ENCODE measurements at places on chromosomes 5 and 9.

GRCh38 chr9:92486371-92486770, 4.1 kb upstream of the ASPN start:
- DNase-seq = no peak

- no peak for DNase-seq
Measured at GRCh38 chr5:17763301-17763700, 129.0 kb downstream of the TAF11L14 start.

- DNase-seq = no peak
Measured at GRCh38 chr5:31934156-31934555, 240.0 kb downstream of the GOLPH3 start.

GRCh38 chr5:71949772-71950171, 157.5 kb upstream of the MAP1B start:
- no peak for DNase-seq

- DNase-seq = no peak
Measured at GRCh38 chr9:78035383-78035993, 3.9 kb upstream of the GNAQ start.

DNA sequence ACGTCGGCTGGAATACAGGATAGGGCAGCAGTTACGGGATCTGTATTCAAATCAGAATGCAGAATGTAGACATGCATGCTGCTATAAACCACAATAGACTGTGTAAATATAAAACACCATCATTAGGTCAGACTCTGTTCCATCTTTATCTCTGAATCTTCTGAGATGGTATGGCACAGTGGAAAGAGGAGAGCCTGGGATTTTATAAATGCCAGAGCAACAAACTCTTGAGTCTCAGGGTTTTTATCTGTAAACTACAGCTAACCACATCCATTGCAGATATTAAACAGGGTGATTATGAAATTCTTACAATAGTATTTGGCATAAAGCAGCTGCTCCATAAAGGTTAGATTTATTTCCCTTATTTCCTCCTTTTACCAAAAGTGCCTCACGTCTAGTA, 108.7 kb downstream of the ZDHHC21 start:
- DNase-seq = no peak

- no peak for DNase-seq
Measured at GRCh38 chr9:97903177-97903576, 19.1 kb downstream of the TRMO start.

GRCh38 chr5:120252839-120253238, 211.3 kb upstream of the PRR16 start:
- DNase-seq = no peak

DNA sequence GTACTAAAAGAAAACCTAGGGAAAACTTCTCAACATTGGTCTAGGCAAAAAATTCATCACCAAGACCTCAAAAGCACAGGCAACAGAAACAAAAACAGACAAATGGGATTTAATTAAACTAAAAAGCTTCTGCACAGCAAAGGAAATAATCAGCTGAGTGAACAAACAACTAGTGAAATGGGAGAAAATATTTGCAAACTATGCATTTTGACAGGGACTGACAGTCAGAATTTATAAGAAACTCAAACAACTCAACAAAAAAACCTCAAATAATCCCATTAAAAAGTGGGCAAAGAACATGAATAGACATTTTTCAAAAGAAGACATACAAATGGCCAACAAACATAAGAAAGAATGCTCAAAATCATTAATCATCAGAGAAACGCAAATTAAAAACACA, 189.4 kb downstream of the AUH start:
- no peak for DNase-seq

GRCh38 chr5:117942861-117943519, 1045.4 kb downstream of the DTWD2 start:
- no peak for DNase-seq

DNA sequence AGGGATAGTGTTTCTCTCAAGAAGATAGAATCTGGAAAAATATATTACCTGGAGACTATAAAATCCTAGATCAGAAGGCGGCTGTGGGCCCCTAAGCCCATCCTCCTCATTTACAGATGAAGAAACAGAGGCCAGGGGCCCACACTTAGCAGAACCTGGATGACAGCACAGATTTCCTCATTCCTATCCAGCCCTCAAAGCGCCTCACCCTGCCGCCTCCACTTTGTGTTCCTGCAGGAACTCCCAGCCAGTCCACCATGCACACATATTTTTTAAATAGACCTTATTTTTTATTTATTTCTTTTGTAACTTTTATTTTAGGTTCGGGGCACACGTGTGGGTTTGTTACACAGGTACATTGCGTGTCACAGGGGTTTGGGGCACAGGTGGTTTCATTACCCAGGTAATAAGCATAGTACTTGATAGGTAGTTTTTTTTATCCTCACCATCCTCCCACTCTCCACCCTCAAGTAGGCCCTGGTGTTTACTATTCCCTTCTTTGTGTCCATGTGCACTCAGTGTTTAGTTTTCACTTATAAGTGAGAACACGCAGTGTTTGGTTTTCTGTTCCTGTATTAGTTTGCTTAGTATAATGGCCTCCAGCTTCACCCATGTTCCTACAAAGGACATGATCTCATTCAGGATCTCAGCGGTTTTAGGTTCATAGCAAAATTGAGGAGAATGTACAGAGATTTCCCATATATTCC, 85.5 kb upstream of the MAP1B start:
- DNase-seq = no peak

DNA sequence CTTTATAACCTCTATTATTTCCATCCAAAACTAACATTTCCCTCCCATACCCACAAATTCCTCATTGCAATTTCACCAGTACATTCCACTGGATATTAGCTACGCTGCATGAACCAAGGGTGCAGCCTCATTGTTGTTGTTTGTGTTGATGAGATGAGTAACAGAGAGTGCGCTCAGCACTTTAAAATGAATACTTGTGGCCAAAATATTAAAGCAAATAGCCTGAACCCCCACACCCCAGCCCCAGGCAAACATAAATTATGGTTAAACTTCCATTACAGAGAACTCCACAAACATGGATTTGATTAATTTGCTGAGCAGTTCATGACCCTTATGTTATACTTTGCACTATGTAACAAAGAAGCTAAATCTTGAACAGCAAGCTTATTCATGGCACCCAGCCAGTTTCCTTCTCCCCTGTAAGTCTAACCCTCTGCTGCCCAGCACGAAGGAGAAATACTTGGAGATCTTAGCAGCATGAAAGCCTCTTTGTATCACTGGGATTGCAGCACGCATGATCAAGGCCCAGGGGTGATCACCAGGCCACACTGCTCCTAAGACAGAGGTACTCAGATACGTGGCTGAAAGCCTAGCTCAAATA, 205.0 kb downstream of the DOCK8 start:
- no peak for DNase-seq

DNA sequence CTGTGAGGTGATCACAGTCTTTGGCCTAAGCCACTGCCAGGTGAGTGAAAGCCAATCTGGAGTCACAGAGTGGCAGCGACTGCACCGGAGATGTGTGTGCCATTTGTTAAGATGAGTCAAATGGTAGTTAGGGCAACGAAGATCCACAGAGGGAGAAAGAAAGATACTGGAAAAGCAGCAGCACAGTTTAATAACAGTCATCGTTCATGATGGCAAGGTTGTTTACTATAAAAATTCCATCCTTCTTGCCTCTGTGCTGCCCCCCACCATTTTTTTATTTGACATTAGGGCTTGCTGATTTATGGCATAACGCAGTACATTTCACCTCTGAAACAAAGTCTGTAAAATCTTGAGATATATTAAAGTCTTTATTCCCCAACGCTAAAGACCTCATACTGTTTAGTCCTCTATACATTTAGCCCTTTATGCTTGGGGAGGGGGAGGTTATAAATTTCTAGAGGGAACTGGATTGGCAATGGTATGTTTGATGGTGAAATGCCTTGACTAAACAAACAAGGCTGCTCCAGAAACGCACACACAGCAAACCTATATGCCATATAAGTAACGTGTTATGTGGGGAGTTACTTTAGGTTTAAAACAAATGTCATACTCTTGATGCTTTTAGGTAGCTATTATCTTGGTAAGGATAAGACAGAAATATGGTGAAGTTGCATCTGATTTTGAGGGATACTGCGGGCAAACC, 55.8 kb upstream of the ABL1 start:
- DNase-seq = no peak

GRCh38 chr5:56585999-56586691, 229.2 kb upstream of the MAP3K1 start:
- DNase-seq = no peak

GRCh38 chr9:110591526-110591925, 12.0 kb upstream of the SVEP1 start:
- no peak for DNase-seq

- DNase-seq = peak; percentile 38
Measured at GRCh38 chr5:42949348-42950115, 90.6 kb downstream of the ANXA2R start.

GRCh38 chr5:929596-929995, 36.9 kb downstream of the TRIP13 start:
- DNase-seq = no peak

DNA sequence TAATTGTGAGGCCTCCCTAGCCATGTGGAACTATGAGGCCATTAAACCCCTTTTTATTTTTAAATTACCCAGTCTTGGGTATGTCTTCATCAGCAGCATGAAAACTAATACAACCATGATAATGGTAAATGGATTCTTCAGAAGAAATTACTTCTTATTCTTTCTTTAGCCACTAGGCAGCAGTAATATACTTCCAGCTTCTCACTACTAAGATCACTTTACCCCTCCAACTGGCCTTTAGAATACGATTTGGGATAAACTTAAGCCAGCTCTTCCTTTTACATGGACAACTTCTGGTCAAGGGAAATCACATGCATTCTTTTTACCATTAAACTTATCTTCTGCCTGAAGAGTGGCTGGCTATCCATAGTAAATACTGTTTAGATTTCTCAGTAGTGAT, 355.4 kb downstream of the MAN2A1 start:
- no peak for DNase-seq

DNA sequence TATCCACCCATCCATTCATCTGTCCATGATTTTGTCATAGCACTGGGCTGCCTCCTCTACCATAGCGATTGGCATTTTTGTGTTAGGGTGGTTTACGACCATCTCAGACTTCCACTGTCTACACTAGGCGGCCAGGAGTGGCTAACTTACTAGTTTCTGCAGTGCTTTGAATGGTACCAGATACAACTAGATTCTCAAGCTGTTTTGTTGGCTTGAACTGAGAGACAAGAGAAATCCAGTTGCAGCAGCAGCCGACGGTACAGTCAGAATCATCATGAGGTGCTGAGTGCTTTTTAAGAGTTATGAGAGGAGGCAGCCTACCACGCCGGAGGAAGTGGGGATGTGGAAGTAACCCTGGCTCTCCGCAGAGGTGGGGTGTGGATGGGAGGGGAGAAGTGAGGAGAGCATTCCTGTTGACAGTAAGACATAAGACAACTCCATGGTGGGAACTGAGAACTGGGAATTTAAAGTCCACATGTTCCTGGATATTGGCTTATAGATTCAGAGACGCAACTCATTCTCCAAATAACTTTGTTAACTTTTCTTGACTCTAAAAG, 27.9 kb downstream of the COL5A1 start:
- no peak for DNase-seq

- DNase-seq = no peak
Measured at GRCh38 chr9:90069085-90069484, 464.3 kb downstream of the GADD45G start.

GRCh38 chr9:91073811-91074771, 272.5 kb downstream of the SYK start:
- DNase-seq = no peak

- DNase-seq = no peak
Measured at GRCh38 chr9:132056717-132057560, 22.7 kb downstream of the MED27 start.

- DNase-seq = no peak
Measured at GRCh38 chr5:98510143-98510985, 263.1 kb upstream of the RGMB start.

DNA sequence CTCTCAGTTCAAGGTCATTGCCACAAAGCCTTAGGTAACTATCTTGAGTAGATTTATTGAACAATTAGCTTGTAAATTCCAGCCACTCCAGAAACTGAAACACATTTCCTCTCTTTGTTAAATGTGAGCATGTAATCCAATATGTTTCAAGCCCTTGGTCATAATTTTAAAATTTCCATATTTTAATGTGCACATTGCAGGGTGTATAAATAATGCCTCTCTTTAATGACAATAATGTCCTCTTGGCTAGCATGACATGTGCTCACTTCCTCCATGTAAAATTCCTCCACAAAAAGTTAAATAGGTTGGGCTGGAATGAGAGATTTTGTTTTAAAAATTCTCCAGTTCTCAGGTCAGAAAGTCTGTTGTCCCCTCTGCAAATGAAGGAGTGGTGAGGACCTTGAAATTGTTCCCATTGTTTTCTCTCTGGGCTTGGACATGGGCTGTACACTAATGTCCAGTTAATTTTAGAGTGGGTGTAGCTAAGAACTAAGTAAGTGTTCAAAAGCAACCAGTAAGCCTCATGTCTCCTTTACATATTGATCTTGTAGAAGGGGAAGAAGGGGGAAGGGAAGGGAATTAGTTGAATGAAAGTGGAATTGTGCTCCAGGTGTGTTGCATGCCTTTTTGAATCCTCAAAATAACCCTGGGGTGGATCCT, 2.9 kb downstream of the PPP3R2 start:
- DNase-seq = no peak

DNA sequence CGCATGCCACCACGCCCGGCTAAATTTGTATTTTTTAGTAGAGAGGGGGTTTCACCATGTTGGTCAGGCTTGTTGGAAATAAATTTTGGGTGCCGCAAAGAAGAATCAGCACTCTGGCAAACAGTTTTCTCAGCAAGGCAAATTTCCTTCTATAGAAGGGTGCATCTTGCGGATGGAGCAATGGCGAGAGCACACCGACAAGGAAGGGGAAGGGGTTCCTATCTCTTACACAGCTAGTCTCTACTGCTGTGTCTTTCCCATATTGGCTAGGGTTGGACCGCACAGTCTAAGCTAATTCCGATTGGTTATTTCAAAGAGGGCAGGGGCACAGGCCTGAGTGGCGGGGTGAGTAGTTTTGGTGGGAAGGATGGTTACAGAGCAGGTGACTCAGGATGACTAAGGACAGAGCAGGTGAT, 707 bp downstream of the GTF3C5 start:
- DNase-seq = no peak

DNA sequence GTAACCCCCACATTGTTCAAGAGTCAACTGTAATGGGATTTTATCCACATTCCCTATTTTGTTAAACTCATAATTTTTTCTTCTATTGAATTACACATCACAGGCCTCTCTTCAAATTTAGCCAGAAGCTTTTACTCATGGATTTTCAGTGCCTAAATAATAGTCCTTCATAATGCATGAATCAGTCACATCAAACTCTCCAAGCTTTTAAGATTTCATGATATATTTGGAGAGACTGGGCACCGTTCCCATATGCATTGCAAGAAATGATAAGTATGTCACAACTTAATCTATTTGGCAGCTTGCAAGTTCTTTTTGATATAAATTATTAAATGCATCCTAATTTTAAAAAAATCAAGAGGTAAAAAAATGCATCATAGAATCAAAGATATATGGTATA, 465.9 kb downstream of the DMAC1 start:
- DNase-seq = no peak

- DNase-seq = no peak
Measured at GRCh38 chr5:67910546-67910945, 305.0 kb upstream of the PIK3R1 start.

- no peak for DNase-seq
Measured at GRCh38 chr5:98231089-98231488, 542.4 kb upstream of the RGMB start.
